AG10803 (cell line): ENCODE measurements at places on chromosomes 1 and 21.

GRCh38 chr1:229002037-229002436, 266.8 kb downstream of the RHOU start:
- DNase-seq = no peak

DNA sequence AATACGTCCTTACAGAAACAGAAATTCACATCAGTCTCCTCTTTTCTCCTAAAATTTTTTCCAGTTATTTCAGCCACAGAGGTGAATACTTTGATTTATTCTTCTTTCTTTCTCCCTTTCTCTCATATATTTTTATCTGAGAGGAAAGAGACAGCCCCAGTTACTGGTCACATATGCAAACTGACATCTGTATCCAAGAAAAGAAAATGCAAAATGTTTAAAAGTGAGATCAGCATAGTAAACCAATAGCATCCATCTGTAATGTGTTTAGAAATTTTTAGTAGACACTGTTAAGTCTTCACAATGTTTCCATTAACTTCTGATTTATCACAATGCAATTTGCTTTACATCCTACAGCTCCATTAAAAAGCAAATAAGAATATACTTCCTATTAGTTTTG, 53.5 kb downstream of the NTNG1 start:
- DNase-seq = no peak

- no peak for DNase-seq
Observed at GRCh38 chr1:50493710-50494109, 70.5 kb upstream of the DMRTA2 start.

- no peak for DNase-seq
Observed at GRCh38 chr1:222168621-222169020, 379.3 kb downstream of the HHIPL2 start.

GRCh38 chr21:26061437-26061836, 109.1 kb downstream of the APP start:
- DNase-seq = peak; percentile 83

DNA sequence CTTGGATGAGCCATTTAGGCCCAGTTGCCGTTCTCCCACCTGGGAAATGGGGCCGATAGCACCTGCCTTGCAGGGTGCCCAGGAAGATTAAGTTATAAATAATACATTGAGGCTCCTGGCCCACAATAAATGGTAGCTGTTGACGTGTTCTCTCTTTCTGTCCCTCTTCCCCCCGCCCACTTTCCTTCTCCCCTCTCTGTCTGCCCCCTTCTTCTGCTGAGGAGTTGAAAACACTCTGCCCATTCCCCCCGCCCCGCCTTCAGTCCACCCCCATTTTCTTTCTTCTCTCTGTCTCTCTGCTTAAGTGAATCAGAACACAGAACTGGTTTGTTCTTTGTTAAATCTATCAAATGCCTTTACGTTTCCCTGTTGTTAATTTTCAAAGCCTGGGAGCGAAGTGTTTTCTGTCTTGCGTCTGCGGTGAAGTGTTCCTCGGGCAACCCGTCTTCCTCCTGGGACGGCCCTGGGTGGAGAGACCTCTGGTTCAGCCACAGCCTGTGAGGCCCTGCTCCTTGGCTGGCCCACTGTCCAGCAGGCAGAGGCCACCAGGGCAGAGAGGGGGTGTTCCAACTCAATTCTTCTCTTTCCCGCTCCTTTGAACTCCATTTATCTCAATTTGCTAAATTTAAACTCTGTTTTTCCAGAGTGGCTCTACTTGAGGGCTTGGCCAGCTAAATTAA, 29.3 kb upstream of the SELENON start:
- no peak for DNase-seq

- DNase-seq = no peak
Observed at GRCh38 chr1:6162773-6163172, 17.3 kb downstream of the CHD5 start.

- no peak for DNase-seq
Observed at GRCh38 chr1:167654975-167655575, 25.0 kb downstream of the RCSD1 start.

- DNase-seq = no peak
Observed at GRCh38 chr1:98405581-98406074, 255.9 kb upstream of the SNX7 start.

GRCh38 chr1:192879406-192879805, 70.6 kb downstream of the RGS2 start:
- DNase-seq = no peak

DNA sequence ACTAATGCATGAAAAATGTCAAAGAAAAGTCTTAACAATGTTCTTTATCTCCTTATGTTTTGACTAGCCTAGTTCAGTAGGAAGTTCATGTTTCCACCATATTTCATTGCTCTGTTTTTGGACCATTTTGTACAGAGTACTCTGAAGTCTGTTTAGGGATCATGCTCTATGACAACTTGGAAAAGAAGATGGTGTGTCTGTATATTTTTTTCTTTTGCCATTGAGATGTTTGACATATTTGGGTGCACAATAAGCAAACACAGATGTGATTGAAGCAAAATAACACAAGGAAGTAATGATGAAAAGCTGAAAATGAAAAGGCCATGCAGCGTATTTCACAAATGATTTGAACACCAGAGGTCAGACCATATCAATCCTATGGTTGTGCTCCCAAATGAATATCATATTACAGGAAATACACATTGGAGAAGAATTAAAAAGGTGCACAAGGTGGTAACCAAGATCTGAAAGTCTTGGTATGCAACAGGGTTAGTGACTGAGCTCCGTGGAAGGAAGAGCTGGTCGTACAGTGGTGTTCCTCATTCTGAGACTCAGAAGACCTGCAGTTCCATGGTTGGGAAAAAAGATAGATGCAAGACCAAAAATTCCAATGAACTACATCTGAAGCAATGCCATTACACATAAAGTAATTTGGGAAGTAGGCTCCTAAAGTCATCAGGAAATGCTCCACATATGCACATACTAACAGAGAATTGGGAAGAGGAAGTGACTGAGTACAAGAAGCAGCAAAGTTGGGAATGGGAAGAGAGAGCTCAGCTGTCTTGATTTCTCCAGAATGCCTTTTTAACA, 463.5 kb downstream of the LMO4 start:
- peak; percentile 33 for DNase-seq

GRCh38 chr1:25917996-25918395, 11.8 kb upstream of the STMN1 start:
- no peak for DNase-seq
